Cerebellum (tissue), 4 donors: ENCODE measurements at places on chromosomes 6 and 20. TPM values are rescaled to one million over a fixed set of nuclear protein-coding genes. Genes with fewer than 3 reads are reported as not detected.

Gene PI3
- not detected for total RNA-seq

Gene HLA-DRB1
- total RNA-seq: 0.73 TPM

Gene LY6G6C
- total RNA-seq: not detected

Gene MAN1A1
- total RNA-seq: 31.1 TPM

Gene ADGB
- total RNA-seq: 0.36 TPM

Gene MTFR2
- total RNA-seq: 0.82 TPM

Gene DYNLT2
- 2.9 TPM for total RNA-seq

Gene C6orf163
- 12.3 TPM for total RNA-seq

Gene COL11A2
- total RNA-seq: 1.9 TPM

Gene TRIM10
- total RNA-seq: 0.36 TPM

Gene RXRB
- 23.2 TPM for total RNA-seq

Gene DEFB129
- total RNA-seq: not detected

Gene NOX3
- not detected for total RNA-seq

Gene BPIFB1
- 0.45 TPM for total RNA-seq

Gene SNX21
- 24.4 TPM for total RNA-seq

Gene C20orf204
- total RNA-seq: 3.8 TPM

Gene RNF144B
- 3.3 TPM for total RNA-seq

Gene SCAND1
- total RNA-seq: 10.6 TPM

Gene EMILIN3
- total RNA-seq: 4.8 TPM

Gene ZBTB12
- total RNA-seq: 22.2 TPM

Gene RAET1G
- not detected for total RNA-seq

Gene TMEM14C
- 39.8 TPM for total RNA-seq

Gene SSTR4
- 0.54 TPM for total RNA-seq

Gene WDR46
- total RNA-seq: 18.1 TPM

Gene SERPINB1
- total RNA-seq: 2.9 TPM

Gene RAET1L
- total RNA-seq: not detected

Gene KCNQ5
- total RNA-seq: 4.1 TPM

Gene CALHM6
- 2.8 TPM for total RNA-seq

Gene FAM83B
- 0.64 TPM for total RNA-seq

Gene ETV7
- total RNA-seq: not detected

Gene CAGE1
- 0.18 TPM for total RNA-seq

Gene NUP153
- 47.4 TPM for total RNA-seq

Gene ARMC2
- total RNA-seq: 22.7 TPM

Gene GPLD1
- 20.4 TPM for total RNA-seq

Gene LY6G5B
- total RNA-seq: 7.3 TPM
